ENCODE measurements at places on chromosomes 6 and 20.

- DNase-seq = peak; percentile 80
Observed at GRCh38 chr6:42702200-42702599, 20.2 kb downstream of the PRPH2 start.

GRCh38 chr6:53048431-53049195 is 16.6 kb upstream of the FBXO9 start:
- peak; percentile 40 for DNase-seq

- no peak for DNase-seq
Observed at GRCh38 chr6:116255246-116255800, 1.4 kb upstream of the TSPYL4 start.

GRCh38 chr6:170130771-170131241 is 160.1 kb downstream of the DLL1 start:
- no peak for DNase-seq

DNA sequence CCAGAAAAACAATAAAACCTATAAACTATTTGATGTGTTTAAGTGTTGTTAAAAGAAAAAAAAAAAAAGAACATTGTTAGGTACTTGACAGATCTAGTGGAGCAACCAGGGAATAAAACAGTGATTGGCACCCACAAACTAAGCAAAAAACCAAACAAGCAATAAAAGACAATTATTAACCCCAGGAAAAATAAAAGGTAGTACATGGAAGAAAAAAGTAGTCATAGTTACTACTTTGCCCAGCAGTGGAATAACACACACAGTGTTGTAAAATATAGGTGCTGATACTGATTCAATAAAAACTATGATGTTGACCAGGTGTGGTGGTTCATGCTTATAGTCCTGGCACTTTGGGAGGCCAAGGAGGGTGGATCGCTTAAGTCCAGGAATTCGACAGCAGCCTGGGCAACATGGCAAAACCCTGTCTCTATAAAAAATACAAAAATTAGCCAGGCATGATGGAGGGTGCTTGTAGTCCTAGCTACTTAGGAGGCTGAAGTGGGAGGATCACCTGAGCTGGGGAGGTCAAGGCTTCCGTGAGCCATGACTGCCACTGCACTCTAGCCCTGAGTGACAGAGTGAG is 43.9 kb downstream of the PIGU start:
- DNase-seq = no peak

DNA sequence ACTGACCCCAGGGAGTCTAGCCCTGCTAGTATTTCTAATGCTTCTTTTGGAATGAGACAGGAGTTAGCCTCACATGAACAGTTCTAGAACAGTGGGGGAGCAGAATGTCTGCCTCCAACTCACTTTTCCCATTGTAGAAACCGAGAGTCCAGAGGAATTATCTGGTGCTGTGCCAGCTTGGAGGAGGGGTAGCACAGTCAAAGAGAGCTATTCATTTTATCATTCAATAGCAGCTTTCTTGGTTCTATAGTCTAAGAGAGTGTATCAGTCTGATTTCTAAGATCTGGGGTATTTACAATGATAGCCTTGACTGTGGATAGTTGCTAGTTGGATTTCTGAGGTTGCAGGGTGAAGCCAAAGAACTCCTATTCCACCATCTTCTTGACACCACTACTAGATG is 448.2 kb downstream of the RFPL4B start:
- DNase-seq = no peak

DNA sequence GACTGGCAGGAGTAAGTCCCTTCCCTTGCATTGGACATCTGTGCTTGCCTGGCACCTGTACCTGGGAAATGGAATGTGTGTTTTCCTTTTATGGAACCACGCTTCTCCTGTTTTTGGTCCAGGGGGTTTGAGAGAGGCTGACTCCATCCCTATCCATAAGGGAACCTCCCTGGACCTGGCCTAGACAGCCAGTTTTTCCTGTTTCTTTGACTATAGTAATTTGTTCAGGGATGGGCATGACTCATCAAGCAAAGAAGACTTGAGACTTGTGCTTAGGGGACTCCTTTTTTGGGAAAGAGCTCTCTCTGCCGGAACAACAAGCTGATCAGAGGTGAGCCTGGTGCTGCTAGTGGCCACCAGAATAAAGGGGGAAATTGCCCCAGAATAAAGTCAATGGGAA is 393.8 kb downstream of the CDH26 start:
- DNase-seq = no peak

DNA sequence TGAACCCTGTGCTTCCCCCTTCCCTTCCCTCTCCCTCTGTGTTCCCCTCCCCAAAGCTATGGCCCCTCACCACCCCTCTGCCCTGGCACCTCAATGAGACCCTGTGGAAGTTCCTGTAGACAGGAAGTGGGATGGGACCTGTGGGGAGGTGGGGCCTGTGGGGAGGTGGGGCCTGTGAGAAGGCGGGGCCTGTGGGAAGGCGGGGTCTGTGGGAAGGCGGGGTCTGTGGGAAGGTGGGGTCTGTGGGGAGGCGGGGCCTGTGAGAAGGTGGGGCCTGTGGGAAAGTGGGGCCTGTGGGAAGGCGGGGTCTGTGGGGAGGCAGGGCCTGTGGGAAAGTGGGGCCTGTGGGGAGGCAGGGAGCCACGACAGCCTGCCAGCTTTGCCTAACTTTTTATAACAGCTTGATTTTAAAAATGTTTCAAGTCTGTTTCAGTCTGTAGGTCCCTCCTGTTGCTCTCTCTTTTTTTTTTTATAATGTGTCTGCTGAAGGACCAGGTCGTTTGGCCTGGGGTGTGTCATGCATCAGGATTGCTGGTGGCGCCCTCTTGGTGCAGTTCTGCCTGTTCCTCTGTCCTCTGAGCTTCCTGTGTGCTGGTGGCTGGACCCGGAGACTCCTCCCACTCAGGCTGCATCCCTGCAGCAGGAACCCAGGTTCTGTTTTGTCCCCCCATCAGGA is 70.5 kb upstream of the SLCO4A1 start:
- no peak for DNase-seq
